Cerebellum (tissue), 4 donors: ENCODE measurements at places on chromosomes 11 and 22.
A peak's percentile ranks its signal among the peaks of the same experiment; 100 is the strongest.

- no peak for DNase-seq
These were observed 47.2 kb downstream of the PIWIL3 start for GRCh38 chr22:24727218-24727851.

DNA sequence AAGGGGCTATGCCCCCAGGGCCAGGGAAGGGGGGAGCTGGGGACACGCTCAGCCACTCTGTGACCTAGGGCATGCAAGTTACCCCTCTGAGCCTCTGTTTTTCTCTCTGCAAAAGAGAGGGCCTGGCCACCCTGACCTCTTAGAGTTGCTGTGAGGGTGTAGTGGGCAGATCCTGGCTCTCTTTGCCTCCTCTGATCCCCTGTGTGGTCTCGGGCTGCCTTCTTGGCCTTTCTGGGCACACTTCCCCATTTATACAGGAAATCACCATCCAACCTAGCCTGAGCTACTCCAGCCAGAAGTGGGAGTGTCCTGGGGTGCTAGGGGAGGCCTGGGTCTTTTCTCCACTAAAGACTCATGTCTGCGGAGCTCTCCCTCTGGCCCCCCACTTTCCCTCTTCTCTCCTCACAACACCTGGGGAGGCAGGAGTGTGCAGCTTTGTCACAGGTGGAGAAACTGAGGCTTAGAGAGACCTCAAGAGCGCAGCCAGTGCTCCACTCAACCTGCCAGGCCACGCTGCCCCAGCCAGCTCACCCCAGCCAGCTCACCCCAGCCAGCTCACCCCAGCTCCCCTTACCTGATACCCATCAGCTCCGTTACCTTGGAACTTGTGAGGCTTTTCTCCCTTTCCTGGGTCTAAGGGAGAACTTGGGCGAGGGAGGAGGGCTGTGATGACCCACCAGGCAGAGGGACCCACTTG is 1.4 kb downstream of the AIFM3 start:
- no peak for DNase-seq

DNA sequence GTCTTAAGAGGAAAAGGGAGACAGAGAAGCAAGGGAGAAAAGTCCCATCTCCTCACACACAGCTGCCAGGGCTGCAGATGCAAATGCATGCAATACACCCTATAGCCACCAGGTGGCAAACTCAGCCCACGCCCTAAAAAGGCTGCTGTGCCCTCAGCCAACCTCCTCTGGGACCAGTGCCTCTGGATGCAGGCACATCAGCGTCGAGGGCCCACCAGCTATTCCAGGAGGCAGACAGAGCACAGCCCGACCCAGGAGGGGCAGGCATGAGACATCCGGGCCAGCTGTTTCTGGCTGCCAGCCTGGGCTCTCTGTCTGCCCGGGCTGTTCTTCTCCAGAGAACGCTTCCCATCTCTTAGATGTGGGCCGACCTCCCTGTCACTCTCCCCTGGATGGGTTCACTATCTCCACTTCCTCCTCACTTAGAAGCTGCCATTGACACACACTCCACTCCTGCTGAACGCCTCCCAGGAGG is 39.7 kb downstream of the TPBGL start:
- DNase-seq = peak; percentile 83

- peak; percentile 41 for DNase-seq
These were observed 111.7 kb upstream of the RASSF10 start for GRCh38 chr11:12897390-12897789.

GRCh38 chr11:118908264-118908663 is 17.5 kb downstream of the BCL9L start:
- no peak for DNase-seq

GRCh38 chr22:42549331-42550060 is 4.3 kb upstream of the SERHL2 start:
- DNase-seq = no peak

DNA sequence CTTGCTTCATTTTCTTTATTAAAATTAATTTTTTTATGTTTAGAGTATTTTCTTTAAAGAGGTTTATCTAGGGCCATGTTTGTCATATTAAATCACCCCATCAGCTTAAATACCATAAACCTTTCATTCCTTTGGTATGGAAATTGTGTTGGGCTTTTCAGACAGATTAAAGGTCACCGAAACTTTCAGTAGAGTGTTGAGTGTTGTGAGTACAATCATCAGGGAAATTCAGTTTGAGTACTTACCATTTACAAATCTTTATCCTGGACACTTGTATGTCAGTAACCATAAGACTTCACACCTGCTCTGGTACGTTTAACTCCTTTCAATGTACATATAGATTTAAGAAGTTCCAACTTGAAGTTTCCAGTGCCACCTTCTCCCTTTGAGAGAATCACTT is 12.0 kb downstream of the PRMT3 start:
- no peak for DNase-seq

GRCh38 chr11:35826949-35827348 is 116.9 kb upstream of the LDLRAD3 start:
- DNase-seq = no peak

GRCh38 chr22:19974935-19975706 is 33.5 kb upstream of the TXNRD2 start:
- DNase-seq = no peak

DNA sequence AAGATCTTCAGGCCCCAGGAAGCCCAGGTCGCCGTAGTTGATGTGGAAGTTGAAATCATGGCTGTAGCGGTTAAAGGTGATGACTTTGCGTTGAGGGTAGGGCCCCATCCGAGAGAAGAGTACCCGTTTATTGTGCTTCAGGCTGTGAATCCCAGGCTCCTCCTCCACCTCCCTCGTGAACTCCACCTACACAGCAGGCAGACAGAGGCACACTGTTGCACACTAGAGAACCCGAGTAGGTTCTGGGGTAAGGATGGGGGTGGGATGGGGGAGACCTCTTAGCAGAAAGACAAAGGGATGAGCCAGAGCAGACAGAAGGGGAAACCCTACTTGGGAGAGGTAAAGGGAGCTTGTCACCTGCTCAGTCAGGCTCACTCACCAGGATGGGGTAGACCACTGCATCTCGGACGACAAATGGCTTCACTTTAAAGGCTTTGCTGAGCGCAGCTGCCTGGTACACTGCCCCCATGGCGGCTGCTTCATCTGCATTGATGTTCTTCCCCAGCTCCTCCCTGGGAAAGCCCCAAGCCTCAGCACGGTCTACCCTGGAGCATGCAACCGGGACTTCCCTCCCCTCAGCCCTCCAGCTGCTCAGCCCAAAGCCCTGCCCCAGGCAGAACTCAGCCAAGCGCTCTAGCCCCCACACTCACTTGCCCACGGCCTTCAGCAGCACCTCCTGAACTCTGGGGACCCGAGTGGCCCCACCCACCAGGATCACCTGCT is 5.4 kb downstream of the HYOU1 start:
- DNase-seq = no peak

DNA sequence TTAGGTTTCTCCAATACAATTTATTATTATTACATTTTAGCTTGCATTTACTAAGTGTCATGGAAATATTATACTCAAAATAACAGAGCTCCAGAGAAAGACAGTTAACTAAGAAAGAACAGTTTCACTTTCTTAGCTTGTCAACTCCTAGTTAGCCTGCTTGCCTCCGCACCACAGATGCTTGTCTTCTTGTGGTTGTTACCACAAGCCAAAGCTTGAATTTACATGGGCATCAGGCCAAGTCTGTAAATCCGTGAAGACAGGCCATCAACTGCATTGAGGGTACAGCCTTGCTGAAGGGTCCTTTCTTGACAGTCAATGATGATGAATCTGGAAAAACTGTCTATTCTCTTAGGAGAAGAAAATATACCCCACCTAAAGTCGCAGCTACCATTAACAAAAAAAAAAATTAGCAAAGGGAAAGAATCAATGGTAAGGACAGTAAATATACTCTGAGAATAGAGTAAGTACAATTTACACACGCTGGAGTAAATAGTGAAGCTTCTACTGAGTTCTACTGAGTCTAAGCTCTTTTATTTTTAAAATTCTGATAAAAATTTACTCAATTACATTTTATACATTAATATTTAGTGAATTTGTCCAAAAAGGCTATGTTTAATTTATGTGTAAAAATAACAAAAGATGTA is 15.6 kb upstream of the DENND5A start:
- DNase-seq = no peak
